NAMALWA (cell line): ENCODE measurements at places on chromosomes 2 and 18.

DNA sequence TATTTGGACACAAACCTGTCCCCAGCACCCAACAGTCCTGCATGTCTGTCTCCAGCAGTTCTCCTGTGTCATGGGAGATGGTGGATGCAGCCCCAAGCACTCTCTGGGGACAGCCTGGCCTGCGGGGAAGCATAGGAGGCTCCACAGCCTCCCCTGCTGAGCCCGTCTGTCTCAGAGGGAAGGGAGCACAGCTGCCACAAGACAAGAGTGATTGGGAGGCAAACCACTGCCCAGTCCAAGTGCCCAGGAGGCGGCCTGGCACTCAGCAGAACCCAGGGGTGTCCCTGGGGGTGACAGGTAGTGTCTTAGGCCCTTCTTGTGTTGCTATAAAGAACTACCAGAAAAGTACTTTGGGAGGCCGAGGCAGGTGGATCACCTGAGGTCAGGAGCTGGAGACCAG is 211.2 kb upstream of the MYT1L start:
- DNase-seq = no peak

DNA sequence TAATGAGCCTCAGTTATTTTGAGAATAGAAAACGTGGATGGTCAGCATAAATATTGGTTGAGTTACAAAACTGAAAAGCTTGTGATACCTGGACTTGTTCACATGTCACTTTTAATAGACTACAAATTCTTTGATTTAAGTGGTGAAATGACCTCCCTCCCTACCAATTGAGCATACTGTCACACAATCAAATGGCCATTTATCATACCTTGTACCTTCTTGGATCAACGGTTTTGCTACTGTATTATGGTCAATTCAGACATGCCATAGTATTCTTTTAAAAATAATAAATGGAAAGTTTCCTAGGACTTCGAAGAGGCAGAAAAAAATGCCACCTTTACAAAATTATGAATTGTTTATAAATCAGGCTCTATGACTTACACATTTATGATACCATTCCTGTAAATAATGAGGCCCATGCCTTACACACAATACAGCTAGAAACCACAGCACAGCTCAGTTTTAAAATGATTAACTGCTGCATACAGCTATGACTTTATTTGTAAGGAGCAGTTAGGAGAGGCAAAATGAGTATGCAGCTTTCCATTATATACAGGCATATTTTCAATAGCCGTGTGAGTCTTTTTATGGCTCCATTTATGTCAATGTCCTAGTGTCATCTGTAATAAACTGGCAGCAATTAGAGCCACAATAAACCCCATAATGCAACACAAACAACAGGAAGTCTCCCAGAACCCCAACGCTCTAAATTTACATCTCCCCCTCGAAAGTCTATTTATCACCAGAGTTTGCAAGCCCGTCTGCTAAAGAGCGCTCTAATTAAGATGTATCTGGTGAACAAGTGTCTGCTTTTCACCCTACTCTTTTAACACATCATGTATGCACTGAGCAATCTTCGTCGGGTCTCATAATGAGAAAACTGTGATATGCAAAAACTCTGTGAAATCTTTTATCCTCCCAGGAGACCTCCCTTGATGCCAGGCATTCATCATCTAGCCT is 176.1 kb downstream of the ZNF521 start:
- DNase-seq = no peak

DNA sequence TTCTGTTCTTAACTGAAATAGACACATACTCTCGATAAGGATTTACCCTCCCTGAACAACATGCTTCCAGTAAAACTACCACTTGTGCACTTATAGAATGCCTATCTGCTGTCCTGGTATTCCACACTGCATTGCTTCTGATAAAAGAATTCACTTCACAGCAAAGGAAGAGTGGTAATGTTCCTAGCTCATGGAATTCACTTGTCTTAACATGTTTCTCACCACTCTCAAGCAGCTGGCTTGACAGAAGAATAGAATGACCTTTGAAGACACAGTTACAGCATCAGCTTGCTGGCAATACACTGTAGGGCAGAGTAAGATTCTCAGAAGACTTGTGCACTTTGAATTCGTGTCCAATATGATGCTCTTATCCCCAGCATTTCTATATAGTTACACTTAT is 524.1 kb upstream of the CNTNAP5 start:
- no peak for DNase-seq

- DNase-seq = peak; percentile 25
These were observed 14.1 kb upstream of the CNNM3 start for GRCh38 chr2:96801786-96802595.

GRCh38 chr2:176138923-176139660 is 9.6 kb downstream of the HOXD8 start:
- no peak for DNase-seq

GRCh38 chr18:74142252-74142651 is 5.4 kb downstream of the FBXO15 start:
- DNase-seq = no peak

DNA sequence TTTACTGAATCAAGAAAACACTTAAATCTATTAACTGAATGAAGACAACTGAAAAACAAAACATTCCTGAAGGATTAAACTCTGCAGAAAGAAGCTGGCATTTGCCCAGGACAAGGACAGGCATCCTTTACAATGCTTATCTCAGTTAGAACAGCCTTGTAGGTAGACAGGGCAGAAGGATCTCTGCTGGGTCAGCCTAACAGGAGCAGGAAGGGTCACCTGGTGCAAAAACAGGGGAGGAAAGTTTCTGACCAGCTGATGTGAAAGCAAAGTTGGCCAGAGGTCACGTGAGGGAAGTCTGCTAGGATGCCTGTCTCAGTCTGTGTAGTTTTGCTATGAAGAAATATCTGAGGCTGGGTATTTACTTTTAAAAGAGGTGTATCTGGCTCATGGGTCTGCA is 348.6 kb downstream of the ANAPC1 start:
- DNase-seq = no peak

GRCh38 chr2:164816046-164816445 is 25.6 kb downstream of the COBLL1 start:
- DNase-seq = no peak

GRCh38 chr18:11215216-11215615 is 65.8 kb upstream of the PIEZO2 start:
- no peak for DNase-seq

- DNase-seq = no peak
These were observed 71.4 kb upstream of the MBOAT2 start for GRCh38 chr2:9074930-9075329.

- DNase-seq = no peak
These were observed 44.2 kb upstream of the SLC39A10 start for GRCh38 chr2:195612611-195613495.

- DNase-seq = no peak
These were observed 111.1 kb downstream of the CYP26B1 start for GRCh38 chr2:72036595-72036994.

GRCh38 chr2:170974304-170974993 is 45.4 kb downstream of the GORASP2 start:
- DNase-seq = no peak

GRCh38 chr2:56505885-56506284 is 322.1 kb downstream of the CCDC85A start:
- DNase-seq = peak; percentile 20

DNA sequence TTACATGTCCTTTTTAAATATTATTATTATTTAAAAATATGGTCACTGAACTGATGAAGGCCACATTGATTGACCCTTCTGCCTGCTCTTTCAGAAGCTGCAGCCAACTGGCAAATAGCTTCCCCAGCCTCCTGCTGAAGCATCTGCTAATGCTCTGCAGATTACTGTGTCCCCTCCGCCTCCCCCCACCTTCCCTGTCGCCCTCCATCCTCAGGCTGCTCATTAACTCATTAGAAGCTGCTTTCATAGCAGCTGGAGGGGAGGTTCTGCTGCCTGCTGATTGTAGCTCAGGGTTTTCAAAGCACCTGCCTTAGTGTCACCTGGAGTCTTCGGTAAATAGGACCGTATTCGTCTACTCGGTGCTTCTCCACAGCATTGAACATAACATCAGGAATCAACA is 24.8 kb upstream of the LMAN1 start:
- no peak for DNase-seq

DNA sequence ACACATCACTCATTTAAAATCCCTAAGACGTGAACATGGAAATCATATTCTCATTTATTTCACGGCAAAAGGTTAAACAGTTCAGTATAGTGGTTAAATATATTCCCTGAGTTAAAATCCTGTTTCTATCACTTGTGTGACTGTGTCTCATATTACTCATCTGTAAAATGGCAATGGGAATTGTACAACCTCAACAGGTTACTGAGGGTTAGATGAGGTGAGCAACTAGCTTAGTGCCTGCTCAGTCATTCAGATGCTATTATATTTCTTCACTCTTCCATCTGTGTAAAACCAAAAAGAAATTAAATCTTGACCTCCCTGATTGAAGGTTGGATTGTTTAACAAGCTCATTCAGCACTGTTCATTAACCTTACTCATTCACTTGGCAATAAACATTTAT is 212.4 kb upstream of the STK17B start:
- DNase-seq = no peak

DNA sequence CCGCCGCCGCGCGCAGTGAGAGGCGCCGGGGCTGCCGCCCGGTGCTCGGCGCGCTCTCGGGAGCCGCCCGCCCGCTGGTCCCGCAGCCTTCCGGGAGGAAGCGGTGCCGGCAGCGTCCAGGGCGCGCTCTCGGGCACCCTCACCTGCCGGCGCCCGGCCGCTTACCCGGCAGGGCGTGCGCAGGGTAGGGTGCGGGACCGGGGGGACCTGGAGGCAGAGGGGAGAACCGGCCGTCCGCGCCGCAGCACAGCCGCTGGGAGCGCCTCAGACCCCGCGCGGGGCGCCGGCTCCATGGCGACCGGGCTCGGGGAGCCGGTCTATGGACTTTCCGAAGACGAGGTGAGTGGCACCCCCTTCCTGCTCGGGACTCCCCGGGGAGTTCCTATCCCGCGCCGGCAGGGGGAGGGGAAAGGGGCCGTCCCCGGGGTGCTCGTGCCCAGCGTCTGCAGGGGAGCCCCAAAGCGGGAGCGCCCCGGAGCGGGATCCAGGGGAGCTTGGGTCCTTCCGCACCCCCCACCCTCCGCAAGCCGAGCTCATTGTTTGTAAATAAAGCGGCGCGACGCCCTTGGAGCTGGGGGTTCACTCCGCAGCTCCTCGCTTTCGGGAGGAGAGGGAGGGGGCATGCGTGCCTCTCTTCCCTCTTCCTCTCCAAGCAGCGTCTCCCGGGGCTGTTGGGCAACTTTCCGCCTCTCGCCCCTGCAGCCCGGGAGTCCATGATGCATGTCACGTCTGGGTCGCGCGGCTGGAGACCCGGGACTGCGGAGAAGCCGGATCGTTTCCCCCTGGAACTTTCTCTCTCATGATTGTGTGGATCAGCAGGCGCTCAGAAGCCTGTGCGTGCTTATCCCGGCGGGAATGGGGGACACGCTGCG is 580 bp downstream of the NEDD4L start:
- DNase-seq = peak; percentile 74

GRCh38 chr18:9419956-9420631 is 55.2 kb upstream of the RALBP1 start:
- no peak for DNase-seq

DNA sequence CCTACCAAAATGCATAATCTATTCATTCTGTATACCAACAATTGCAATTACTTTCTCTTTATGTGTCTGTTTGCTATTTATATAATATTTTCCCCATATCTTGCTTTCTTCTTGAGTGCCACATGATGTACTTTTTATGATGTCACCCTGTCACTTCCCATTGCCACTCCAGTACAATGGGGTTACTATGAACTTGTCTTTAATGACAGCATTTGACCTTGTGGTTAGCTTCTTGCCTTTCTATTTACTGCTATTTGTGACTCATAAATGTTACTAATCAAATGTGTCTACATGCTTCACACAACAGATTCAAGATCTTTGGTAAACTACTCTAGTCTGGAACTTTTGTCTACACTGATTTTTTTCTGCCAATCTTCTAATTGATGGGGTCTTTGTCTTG is 486.3 kb downstream of the NR4A2 start:
- no peak for DNase-seq

GRCh38 chr2:223944166-223944702 is 901 bp downstream of the WDFY1 start:
- peak; percentile 50 for DNase-seq

DNA sequence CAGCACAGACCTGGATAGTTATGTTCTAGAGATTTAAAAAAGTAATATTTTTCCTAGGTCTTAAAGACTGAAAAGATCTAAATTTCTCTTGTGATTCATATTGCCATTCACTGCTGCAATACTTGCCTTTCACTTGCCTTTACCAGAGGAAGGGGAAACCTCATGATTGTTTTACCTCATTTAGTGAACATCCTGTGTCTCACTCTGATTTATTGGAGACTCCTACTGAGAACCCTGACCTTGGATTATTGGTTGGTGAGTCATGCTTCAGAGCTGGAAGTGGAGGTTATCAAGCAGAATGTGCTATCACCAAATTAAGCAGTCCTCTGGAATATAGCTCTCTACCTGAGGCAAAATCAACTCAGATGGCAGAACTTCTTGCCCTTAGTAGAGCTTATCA is 500.5 kb downstream of the TSN start:
- DNase-seq = no peak

- no peak for DNase-seq
These were observed 24.2 kb upstream of the KLF11 start for GRCh38 chr2:10019174-10019573.

DNA sequence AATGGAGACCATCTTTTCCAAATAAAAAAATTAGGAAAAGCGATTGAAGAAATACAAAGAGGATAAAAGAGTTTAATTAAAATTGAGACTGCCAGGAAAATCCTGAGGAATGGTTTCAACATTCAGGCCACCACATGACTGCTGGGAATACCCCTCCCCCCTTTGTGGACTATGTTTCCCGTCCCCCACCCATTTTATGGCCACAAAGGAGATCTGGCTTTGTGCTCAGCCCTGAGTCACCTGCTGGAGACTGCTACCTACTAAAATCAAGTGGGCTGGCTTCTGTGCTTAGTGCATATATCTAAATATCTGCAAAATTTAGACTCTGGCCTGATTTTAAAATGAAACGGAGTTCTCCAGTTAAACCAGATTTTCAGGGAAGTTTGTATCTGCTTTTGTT is 10.1 kb downstream of the RND3 start:
- no peak for DNase-seq

DNA sequence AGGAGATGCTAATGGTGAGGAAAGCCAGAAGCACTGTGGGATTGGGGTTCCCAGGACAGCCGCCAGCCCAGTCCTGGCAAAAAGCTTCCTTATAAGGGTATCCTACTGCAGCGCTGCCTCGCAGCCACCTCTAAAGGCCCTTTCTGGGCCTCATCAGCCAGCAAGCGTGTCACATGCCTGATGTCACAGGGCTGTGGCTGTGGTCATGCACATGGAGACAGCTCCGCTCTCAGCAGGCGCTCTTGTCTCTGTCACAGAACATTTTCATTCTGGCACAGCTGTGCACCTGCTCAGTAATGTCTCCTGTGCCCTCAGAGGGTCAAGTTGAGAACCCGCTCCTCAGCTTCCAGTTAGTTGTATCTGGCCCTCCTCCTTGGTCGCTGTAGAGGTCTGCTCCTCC is 17.7 kb upstream of the MAL start:
- DNase-seq = no peak
